ENCODE measurements at places on chromosomes 7 and 10.

DNA sequence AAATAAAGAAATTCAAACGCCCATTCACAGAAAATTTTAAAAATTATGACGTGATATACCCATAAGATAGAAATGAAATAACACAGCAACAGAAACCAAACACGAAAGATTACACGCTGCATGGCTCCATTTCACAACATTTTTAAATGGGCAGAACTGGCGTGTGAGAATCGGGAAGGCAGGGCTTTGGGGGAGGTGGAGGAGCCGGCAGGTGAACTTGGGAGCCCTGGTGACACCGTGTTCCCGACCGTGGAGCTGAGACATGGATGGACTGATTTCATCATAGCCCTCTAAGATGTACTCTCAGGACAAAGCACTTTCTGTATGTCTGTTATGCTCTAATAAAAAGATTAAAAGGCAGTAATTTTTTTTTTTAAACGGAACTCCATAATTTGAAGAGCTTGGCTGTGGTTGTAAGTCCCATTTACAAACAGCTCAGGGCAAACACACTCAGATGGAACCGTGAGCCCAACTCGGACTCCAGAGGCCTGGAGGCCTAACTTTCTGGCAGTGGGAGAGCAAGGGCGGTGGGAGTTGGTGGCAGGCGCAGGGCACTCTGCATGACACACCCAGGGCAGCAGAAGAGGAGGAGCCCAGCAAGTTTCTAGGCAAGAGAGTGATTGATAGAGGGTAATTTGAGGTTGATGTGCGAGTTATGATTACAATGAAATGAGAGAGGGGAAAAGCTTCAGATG is 203.4 kb downstream of the MAD1L1 start:
- no peak for DNase-seq

GRCh38 chr10:2897619-2898508 is 169.5 kb upstream of the PFKP start:
- DNase-seq, result no peak

GRCh38 chr10:102801496-102801895 is 35.7 kb downstream of the CYP17A1 start:
- no peak for DNase-seq

DNA sequence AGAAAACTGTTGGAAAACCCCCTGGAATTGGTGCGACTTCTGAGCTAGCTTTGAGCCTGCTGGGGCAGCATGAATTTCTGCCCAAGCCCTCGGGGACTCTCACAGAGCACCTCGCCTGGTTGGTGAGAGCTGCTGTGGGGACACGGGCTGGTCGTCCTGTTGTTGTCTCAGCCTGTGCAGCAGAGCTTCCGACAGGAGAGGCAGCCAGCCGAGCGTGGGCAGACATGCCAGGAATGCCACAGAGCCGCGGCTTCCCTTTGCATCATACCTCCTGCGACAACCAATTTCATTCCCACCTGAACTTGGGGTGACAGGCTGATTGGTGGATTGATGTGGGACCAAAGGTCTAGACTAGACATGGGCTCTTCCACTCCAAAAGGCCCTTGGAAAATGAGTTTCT is 60.2 kb upstream of the NRBF2 start:
- DNase-seq, result no peak

GRCh38 chr10:49207936-49208487 is 19.8 kb upstream of the TMEM273 start:
- no peak for DNase-seq

DNA sequence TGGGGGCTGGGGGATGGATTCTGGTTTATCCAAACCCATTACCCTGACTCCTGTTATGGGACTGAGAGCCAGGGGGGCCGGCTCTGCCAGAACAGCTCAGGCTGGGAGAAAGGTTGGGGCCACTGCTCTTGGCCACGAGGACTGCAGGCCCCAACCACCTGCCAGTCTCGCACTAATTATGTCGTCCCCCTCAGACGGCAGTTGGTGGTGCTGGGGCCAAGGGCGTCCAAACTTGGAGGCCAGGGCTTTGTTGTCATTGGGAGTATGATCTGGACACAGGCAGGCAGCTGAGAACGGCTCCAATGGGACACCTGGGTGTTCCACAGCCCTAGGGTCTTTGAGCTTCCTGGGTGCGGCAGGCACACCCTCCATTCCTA is 34.7 kb downstream of the DRGX start:
- DNase-seq, result no peak

- DNase-seq, result no peak
Measured at GRCh38 chr7:94654783-94655125, 1.2 kb downstream of the SGCE start.

DNA sequence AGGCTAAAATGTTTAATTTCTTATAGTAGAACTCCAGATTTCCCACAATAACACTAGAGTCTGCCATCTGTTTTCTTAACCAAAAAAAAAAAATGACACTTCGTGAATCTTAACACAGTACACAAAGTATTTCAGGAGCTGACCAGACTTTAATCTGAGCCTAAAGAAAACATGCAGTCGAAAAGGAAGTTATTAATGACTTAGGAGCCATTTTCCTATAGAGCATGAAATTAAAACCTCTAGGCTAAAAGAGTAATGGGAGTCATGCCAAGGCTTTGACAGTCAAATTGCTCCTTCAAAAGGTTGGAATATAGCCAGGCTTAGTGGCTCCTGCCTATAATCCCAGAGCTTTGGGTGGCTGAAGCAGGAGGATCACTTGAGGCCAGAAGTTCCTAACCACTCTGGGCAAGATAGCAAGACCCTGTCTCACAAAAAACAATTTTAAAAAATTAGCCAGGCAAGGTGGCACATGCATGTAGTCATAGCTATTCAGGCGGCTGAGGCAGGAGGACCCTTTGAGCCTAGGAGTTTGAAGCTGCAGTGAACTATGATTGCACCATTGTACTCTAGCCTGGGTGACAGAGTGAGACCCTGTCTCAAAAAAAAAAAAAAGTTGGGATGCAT is 13.6 kb downstream of the MICU1 start:
- no peak for DNase-seq

- no peak for DNase-seq
Measured at GRCh38 chr10:36278176-36278575, 636.1 kb upstream of the FZD8 start.

Measured in stimulated activated CD4-positive, alpha-beta T cell treated with anti-CD3 and anti-CD28 coated beads, Interleukin-2, amount 100 ng/mL, for 4 hours (primary cell).